HT1080 (cell line): ENCODE measurements at places on chromosomes 12 and 14. TPM values are rescaled to one million over a fixed set of nuclear protein-coding genes. Genes with fewer than 3 reads are reported as not detected.

DNA sequence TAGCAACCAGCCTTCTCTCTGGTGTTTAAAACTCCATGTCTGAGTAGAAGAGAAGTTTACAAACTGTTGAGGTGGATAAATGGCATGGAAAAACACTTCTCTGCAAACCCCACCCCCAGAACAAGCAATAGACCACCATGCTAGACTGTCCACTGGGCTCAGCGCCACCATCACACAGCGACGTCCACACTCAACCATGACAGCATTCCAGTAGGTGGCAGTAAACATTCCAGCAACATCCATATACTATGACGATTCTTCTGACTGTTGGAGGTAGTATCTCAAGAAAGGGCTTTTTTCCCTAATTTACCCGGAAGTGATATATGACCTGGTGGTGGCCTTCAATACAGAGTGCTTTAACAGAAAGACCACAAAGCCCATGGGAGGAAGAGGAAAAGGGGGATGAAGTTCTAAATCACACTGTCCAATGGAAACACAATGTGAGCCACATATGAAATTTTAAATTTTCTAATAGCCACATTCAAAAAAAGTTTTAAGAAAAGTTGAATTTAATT is 152.2 kb downstream of the SLC15A4 start:
- peak; percentile 14 for DNase-seq

- DNase-seq: no peak
These were observed 16.6 kb downstream of the FBRSL1 start for GRCh38 chr12:132506328-132507160.

GRCh38 chr12:57609101-57609780 is 2.0 kb upstream of the ARHGEF25 start:
- no peak for DNase-seq

GRCh38 chr12:111687255-111687654 is 1.4 kb downstream of the ACAD10 start:
- no peak for DNase-seq

- peak; percentile 50 for DNase-seq
These were observed 24.8 kb upstream of the NUBPL start for GRCh38 chr14:31536201-31536960.

- DNase-seq: no peak
These were observed 17.6 kb downstream of the CHGA start for GRCh38 chr14:92940543-92940942.

- peak; percentile 24 for DNase-seq
These were observed 6.6 kb upstream of the PLEKHG7 start for GRCh38 chr12:92696216-92696615.

GRCh38 chr14:51002406-51002999 is 58.2 kb upstream of the PYGL start:
- DNase-seq: no peak

- DNase-seq: no peak
These were observed 24.9 kb downstream of the CCDC88C start for GRCh38 chr14:91392623-91393303.

- no peak for DNase-seq
These were observed 43.7 kb downstream of the HSPB8 start for GRCh38 chr12:119222222-119222951.

Gene KRT81
- total RNA-seq: 235 and 270 TPM in 2 replicates

Gene TMTC3
- total RNA-seq: 16.8 and 17.9 TPM in 2 replicates

Gene BICDL1
- not detected in 2 replicates for total RNA-seq
